ENCODE measurements at places on chromosomes 4 and X.

DNA sequence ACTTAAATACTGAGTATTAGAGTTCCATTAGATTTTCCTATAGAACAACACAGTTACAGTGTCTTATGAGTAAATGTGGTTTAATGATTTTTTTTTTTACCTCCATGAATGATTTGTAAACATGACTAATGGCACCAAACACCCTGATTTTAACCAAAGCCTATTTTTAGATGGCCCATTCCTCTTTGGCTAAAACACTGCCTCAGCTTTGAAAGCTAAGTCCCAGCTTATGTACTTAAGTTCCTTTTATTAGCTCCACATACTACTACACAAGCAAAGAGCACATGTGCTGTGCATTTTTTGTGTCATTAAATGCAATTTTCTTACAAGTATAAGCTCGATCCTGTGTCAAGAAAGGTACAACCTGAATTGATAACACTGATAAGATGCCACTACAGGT lies 575.6 kb upstream of the PITX2 start:
- no peak for DNase-seq

DNA sequence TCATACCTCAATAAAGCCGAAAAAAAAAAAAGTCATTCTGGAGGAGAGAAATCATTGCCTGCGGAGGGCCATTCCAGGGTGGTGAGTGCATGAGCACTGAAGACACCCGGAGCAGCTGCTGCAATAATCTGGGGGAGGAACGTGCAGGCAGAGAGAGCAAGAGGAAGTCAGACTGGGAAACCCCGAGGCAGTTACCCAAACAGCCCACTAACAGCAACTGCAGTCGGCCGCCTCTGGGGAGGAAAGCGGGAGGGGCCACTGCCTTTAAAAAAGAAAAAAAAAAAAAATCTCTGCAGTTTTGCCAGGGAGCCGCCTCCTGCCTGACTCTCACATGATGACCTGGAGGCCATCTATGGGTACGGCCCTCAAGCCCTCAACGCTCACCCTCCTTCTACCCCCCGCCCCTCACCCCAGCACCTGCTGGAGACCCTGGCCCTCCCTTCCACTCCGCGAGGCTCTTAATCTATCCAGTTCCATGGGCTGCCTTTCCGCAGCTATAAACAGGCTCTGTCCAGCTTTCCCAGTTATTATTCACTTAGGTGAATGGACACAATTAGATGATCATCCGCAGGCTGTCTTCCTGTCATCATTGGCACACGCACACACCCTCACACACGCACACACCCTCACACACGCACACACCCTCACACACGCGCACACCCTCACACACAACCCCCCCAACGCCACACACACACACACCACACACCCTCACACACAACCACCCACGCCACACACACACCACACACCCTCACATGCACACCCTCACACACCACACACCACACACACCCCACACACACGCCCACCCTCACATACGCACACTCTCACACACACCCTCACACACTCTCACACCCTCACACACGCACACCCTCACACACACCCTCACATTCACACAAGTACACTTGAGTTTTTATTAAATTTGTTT lies 3.4 kb upstream of the AVPR2 start:
- DNase-seq, result no peak

- no peak for DNase-seq
Measured at GRCh38 chrX:137051978-137052642, 18.3 kb upstream of the GPR101 start.

DNA sequence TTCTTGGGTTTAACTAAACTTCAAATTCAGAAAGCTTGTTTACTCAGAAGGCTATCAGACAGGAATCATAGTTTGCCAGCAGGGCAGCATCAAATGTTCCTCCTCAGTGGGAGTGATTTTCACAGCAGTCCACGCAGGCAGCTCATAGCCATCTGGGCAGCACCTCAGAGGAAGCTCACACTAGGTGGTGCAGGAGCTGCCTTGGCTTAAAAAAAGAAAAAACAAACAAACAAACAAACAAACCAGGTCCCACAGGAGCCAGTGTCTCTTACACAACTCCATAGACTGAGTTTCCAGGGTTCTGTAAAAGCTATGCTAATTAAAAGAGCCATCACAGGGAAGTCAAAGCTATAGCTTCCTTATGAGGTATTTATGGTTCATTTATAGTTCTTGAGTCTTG lies 10.5 kb upstream of the KLHL5 start:
- no peak for DNase-seq

GRCh38 chr4:114078636-114079035 lies 99.2 kb upstream of the ARSJ start:
- no peak for DNase-seq

- no peak for DNase-seq
Measured at GRCh38 chr4:69773484-69773883, 13.1 kb upstream of the SULT1B1 start.

DNA sequence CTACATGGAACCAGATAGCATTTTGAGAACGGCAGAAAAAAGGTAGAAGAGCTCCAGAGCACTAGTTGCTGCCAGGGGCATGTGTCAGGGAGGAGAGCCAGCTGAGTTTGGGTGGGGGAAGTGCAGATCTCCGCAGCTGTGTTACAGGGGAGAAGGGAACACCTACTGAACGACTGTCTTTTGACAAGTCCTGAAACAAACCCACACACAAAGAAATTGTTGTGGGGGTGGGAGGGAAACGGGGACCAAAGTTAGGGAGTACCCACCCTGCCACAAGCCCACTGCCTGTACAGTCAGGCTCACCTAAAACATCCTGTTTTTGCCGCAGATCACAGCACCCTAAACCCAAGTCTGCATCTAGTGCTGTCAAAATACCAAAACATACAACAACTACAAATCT lies 55.5 kb downstream of the LEF1 start:
- no peak for DNase-seq

DNA sequence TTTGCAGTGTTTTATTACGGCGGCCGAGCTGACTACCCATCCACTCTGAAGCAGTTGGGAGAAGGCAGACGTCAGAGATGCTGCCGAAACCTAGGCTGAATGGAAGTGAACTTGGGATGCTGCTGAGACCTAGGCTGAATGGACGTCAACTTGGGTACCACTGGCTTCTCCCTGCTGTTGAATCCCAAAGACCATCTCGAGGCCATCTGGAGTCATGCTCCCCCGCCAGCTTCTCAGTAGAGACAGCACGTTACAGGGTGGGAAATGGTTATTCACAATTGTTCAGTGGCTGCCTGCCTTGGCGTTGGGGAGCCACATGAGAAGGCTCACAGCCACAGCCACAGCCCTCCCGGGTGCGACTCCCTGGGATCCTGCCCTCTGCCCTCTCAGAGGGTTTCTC lies 40.9 kb downstream of the P2RY8 start:
- no peak for DNase-seq

DNA sequence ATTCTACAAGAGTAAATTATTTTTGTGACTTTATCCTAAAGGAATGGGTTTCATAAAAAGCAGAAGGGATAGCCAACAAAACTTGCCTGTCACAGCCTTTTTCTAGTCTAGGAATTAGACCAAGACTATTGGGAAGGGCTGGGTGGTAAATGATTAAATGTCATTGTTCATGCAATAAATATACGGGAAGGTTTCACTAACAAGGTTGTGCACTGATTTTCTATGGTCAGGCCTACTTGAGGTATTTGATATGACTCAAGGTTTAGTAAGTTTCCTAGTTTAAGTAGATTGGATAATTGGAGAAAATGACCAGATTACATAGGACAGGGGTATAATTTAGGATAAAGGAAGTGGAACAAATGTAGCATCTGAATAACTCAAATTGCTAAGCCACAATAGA lies 249.1 kb upstream of the BMP3 start:
- no peak for DNase-seq

- no peak for DNase-seq
Measured at GRCh38 chr4:133129237-133129636, 19.9 kb upstream of the PCDH10 start.

DNA sequence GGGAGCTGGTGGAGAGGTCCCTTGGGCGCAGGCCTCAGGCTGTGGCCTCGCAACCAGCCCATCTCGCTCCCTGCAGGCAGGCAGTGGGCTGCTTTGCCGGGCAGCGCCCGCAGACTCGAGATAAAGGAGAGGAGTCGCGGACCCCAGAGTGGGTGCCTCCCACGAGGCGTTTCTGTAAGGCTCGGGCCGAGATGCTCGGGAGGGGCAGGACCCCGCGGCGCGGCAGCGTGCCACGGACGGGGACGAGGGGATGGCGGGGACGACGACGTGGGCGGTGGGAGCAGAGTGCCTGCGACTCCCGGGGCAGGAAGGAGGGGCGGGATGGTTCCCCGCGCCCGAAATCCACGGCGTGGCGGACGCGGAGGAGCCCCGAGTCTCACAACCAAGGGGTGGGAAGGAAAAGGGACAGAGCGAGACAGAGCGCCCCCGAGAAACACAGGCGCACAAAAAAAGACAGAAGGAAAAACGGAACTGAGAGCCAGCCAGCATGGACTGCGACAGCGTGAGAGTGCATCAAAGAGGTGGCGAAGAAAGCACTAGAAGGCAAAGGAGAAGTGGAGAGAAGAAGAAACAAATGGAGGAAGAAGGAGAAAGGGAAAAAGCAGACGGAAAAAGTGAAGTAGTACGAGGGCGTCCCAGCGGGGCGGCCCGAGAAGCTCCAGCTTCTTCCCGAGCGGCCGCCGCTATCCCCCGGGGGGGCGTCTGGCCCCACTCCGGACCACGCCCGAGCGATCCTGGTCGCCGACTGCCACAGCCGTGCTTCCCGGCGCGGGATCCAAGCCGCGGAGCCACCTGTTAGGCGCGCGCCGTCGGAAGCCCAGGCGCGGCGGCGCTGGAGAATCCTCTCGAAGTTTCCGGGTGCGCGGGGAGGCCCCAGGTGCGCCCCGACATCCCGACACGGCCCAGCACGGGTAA lies 1.5 kb downstream of the BEND4 start:
- no peak for DNase-seq

DNA sequence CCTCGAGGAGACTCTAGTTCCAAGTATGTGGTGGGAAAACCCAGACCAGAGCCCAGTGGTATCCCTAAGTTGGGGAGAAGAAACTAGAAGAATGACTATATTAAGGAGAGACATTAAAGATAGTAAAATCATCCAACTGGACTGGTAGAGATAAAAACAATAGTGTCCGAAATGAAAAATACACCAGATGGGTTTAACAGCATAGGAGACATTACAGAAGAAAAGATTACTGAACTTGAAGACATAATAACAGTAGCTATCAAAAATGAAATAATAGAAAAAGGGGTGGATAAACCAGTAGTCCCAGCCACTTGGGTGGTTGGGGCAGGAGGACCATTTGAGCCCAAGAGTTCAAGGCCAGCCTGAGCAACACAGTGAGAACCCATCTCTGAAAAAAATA lies 31.9 kb downstream of the SMIM14 start:
- DNase-seq, result no peak

GRCh38 chrX:109283870-109284269 lies 198.0 kb downstream of the GUCY2F start:
- DNase-seq, result no peak

DNA sequence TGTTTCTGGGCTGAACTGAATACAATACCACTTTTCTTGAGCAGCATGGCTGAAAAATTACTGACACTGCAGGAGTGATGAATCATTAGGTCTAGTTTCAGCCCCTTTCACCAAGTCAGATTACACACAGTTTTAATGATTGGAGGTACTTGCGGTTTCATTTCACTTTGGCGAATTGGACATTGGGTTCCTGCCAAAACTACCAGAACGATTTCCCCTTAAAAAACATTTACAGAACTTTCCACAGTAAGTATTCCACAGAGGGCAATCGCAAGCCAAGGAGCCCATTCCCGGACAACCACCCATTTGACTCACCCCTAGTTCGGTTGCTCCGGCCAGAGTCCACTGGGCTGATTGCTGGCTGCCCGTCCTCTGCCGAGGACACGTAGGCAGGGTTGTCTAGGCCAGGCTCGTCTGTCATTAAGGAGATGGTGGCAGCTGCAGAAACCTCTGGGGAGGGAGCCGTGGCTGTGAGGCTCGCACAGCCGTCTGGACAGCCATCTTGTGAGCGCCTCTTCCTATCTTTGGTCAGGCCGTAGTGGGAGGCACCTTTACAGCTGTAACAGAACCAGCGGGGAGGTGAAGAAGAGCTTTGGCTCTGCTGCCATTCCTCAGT lies 83.5 kb downstream of the LNX1 start:
- peak; percentile 74 for DNase-seq

GRCh38 chr4:56626420-56626819 lies 54.7 kb downstream of the HOPX start:
- no peak for DNase-seq

DNA sequence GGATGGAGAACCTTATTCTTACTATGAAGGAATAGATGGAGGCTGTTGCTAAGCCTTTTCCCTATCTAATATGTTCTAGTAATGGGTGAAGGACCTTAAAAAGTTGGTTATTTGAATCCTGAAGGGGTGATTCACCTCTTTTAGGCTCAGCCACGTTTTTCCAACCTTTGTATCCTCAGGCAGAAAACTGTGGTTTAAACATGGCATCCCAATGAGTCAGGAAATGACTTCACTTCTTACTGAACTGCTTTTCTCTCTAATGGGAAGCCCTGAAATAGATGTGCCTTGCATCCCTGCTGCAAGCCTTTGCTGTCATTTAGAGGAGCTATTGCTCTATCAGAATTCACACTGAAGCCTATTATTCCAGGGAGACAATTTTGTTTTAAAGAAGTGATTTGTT lies 191.0 kb upstream of the ARX start:
- no peak for DNase-seq

GRCh38 chrX:129678614-129679195 lies 23.9 kb upstream of the APLN start:
- no peak for DNase-seq

GRCh38 chr4:137541876-137542646 lies 9.8 kb upstream of the PCDH18 start:
- DNase-seq, result no peak

DNA sequence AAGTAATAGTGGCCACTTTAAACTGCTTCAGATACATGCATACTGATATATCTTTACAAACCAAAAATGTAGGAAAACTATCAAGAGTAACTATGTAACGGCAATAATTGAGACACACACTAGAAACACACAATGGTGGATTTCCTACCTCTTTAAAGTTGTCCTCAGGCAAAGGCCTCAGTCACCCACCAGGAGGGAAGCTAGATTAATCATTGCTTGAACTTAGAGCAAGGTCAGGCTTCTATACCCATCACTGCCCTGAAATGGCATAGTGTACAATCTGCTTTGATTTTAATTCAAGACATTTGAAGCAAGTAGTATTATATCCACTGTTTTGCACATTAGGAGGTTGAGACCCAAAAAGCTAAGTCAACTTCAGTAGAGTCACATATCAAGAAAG lies 110.9 kb downstream of the AREG start:
- DNase-seq, result no peak

DNA sequence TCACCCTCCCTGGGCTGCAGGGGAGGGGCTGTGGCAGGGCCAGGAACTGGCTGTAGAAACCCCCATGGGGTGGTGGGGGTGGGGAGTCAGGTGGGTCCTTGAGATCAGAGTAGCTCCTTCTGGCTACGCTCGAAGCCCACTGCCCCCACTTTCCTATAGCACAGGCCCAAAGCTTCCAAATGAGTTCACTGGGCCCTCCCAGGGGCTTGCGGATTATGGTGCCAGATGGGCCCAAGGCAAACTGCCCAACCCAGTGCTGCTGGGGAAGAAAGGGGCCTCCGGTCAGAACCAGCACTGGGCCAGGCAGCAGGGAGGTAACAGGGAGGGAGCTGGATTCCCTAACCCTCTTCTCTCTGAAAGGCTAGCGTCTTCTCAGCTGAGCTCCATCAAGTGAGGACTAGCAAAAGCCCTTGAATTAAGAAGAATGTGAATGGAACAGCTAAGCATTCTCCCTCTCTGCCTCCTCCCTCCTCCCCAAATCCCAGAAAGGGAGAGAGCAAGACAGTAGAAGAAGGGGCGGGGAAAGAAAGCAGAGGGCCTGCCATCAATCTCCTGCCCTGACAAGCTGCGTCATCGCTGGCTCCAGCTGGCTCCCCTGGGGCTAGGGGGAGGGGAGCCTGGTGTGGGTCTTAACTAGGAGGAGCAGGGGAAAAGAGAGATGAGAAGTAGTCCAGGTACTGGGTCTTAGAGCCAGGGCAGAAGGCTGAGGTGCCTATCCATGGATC lies 34.7 kb downstream of the FRMPD3 start:
- no peak for DNase-seq
